ENCODE measurements at places on chromosomes 6 and 20.

GRCh38 chr20:51985013-51985415, 182.7 kb upstream of the SALL4 start:
- no peak for DNase-seq

GRCh38 chr6:46215213-46215612, 44.4 kb upstream of the ENPP5 start:
- DNase-seq: no peak

DNA sequence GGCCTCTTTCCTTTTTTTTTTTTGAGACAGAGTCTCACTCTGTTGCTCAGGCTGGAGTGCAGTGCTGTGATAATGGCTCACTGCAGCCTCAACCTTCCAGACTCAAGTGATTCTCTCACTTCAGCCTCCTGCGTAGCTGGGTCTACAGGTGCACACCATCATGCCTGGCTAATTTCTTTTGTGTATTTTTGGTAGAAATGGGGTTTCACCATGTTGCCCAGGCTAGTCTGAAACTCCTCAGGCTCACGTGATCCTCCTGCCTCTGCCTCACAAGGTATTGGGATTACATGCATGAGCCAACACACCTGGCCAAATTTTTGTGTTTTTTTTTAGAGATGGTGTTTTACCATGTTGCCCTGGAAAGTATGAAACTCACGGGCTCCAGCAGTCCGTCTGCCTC, 29.3 kb downstream of the SRC start:
- DNase-seq: no peak

GRCh38 chr6:132888701-132889100, 74.3 kb downstream of the RPS12 start:
- DNase-seq: no peak

DNA sequence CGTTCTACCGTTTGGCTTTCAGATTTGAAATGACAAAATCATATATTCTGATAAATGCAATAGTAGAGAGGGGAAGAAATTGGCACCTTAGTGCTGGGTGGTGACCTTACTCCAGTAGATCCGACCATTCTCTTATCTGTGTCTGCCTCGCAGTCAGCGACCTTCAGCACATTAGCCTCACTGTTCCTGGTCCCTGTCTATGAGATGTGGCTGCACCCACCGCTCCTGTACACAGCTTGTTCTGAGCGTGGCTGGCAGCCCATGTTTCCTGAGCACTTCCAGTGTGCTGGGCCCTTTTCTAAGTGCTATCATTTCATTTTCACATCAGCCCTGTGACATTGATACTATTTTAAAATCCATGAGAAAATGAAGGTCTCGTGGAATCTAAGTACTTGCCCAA, 138.1 kb downstream of the TMEM242 start:
- no peak for DNase-seq

GRCh38 chr6:43762966-43763695, 6.9 kb upstream of the VEGFA start:
- no peak for DNase-seq

Measured in anterior cingulate cortex (tissue), 58 donors.